GM12878 (cell line): ENCODE measurements at places on chromosomes 7 and 10.

DNA sequence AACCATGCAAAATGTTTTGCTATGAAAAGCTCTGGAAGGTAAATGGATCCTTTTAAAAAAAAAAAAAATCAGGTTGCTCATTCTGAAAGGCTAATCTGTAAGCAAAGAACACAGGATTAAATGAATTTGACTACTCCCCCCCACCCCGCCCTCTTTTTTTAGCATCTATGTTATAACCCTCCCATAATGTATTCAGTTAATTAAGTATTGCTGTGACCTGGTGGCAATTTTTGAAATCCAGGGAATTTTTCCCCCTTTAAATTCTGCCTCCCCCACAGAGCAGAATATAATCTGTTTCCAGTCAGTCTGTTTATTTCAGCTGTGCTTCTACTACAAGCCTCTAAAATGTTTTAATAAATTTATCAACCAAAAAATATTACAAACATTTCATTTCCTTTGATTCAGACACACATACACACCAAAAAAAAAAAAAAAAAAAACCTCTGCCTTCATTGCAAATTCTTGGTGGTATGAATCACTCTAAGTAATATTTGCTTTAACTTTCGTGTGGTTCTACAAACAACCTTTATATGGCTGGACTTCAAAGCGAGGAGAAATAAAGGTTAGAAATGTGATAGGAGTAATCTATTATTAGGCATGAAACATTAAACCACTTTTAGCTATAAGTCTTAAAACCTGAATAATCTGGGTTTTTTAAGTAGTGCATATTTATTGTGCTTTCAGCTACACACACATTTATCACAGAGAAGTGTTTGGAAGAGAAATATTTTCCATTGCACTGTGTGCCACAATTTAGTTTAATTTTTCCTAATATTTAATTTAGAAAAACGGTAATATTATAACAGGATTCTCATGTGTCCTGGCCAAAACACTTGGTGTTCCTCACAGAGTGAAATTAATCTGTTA, 64.4 kb upstream of the ARID5B start:
- no peak for DNase-seq
- H3K4me1 ChIP-seq, result no peaks in the 10 kb centered on the region
- H3K27ac ChIP-seq, result no peak overlapping the region
- no peaks in the 10 kb centered on the region for H3K36me3 ChIP-seq
- no peak overlapping the region for H3K4me3 ChIP-seq
- H3K27me3 ChIP-seq, result no peaks in the 10 kb centered on the region

DNA sequence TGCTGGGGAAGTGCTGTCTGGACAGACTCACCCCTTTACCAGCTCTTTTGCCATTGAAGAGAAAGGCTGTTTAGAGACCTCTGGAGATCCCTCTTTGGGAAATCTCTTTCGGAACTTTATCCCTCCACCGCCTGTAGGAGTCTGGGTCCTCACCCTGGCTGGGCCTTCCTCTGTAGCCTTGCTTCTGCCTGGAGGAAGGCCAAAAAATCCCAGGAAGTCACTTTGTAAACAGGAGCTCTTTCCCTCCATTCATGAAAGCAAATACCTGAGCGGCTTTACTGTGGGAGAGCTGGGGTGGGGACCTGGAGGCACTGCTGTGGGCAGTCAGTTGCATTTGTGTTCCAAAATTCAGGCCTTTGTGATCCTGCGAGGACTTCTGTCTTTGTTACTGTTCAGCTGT, 126.2 kb downstream of the KLF6 start:
- H3K27me3 ChIP-seq, result peaks cover 2% of the 10 kb centered on the region
- no peak overlapping the region for H3K27ac ChIP-seq
- no peaks in the 10 kb centered on the region for H3K4me1 ChIP-seq
- H3K4me3 ChIP-seq, result no peak overlapping the region
- DNase-seq, result no peak

DNA sequence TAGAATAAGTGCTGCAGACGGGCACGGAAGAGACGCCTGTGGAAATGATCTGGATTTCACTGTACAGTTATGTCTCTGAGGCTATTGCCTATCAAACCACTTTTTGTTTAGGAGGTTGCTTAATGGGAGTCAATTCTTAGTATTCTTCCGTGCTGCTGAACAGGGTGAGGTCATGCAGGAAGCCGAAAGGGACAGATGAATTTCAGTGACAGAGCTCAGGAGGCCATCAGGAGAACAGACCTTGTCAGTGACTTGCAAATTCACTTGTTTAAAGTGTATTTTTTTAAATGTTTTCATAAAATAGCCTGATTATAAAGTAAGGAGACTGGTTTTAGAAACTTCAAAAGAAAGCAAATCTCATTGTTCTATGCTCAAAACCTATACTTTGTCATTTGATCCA, 58.9 kb downstream of the XRCC2 start:
- DNase-seq, result no peak
- no peak overlapping the region for H3K27ac ChIP-seq
- no peaks in the 10 kb centered on the region for H3K4me1 ChIP-seq
- no peaks in the 10 kb centered on the region for H3K36me3 ChIP-seq

GRCh38 chr7:151730591-151730990, 146.3 kb downstream of the PRKAG2 start:
- H3K4me3 ChIP-seq, result no peak overlapping the region
- no peaks in the 10 kb centered on the region for H3K4me1 ChIP-seq
- no peaks in the 10 kb centered on the region for H3K36me3 ChIP-seq
- no peaks in the 10 kb centered on the region for H3K27me3 ChIP-seq

DNA sequence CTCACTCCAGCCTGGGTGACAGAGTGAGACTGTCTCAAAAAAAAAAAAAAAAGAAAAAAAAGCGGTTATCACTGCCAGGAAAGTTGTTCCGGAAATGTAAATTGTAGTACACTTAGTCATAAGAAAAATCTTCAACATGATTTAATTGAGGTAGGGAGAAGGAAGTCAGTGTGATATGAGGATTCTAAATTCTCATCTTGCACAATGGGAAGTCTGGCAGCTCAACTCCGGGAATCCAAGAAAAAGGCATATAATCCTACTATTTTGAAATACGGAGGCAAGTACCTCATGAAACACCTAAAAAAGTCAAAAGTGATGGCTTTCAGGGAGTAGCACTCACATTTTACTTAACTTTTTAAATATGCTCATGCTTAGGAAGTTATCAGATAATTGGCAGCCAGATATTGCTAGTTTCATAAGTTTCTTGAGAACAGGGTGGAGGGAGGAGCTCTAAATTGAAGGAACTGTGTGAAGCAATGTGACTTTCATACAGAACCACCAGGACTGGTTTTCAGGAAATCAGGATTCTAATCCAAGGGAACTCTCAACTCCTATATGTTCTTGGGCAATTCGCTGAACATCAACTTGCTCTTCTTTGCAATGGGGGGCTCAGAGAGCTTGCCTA, 2.7 kb upstream of the C7orf25 start:
- no peak overlapping the region for H3K27ac ChIP-seq
- no peak overlapping the region for H3K4me3 ChIP-seq
- peaks cover 15% of the 10 kb centered on the region for H3K4me1 ChIP-seq
- DNase-seq, result no peak

GRCh38 chr7:105980645-105981396, 17.8 kb downstream of the CDHR3 start:
- no peak for DNase-seq
- H3K4me3 ChIP-seq, result no peak overlapping the region
- no peaks in the 10 kb centered on the region; the same call in 1 of the 2 replicates for H3K27me3 ChIP-seq
- H3K4me1 ChIP-seq, result no peaks in the 10 kb centered on the region

GRCh38 chr7:2870471-2870931, 26.4 kb upstream of the GNA12 start:
- no peak overlapping the region for H3K4me3 ChIP-seq
- no peaks in the 10 kb centered on the region for H3K36me3 ChIP-seq
- H3K27me3 ChIP-seq, result no peaks in the 10 kb centered on the region
- no peak overlapping the region for H3K27ac ChIP-seq

DNA sequence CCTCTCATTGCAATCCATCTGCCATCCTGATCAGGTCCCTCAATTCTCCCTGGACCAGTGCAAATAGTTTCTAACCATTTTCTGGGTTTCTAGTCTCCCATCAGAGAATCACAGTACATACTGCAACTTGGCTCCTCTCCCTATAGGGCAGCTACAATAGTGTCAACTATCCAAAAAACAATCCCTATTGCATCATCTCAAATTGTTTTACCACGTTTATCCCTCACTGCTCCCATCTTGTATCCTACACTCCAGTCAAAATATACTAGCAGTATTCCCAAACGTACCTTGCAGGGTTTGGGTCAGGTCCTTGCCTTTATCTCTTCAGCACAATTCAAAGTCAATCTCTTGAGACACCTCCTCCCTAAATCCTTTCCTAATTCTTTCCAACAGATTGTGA, 23.6 kb downstream of the ASB15 start:
- no peak overlapping the region for H3K4me3 ChIP-seq
- no peaks in the 10 kb centered on the region for H3K36me3 ChIP-seq
- no peaks in the 10 kb centered on the region for H3K27me3 ChIP-seq
- DNase-seq, result no peak
- H3K4me1 ChIP-seq, result no peaks in the 10 kb centered on the region
- no peak overlapping the region for H3K27ac ChIP-seq

DNA sequence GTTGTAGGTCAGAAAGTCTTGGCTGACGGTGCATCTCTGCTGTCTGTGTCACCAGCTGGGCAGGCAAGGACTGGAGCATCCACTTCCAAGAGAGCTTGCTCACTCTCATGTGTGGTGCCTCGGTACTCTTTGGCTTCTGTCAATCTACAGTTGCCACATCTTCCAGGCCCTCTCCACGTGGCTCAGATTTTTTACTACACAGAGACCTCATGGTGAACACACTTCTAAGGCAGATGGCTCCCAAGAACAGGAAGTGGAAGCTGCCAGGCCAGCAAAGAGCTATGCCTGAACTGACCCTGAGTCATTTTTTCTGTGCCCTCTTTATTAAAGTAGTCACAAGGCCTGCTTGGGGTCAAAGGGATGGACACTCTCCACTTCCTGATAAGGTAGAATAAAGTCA, 351.5 kb upstream of the AUTS2 start:
- no peak for DNase-seq
- H3K27me3 ChIP-seq, result no peaks in the 10 kb centered on the region
- H3K36me3 ChIP-seq, result no peaks in the 10 kb centered on the region
